Hypothalamus (tissue), 51 donors: ENCODE measurements at places on chromosomes 3 and 15.

DNA sequence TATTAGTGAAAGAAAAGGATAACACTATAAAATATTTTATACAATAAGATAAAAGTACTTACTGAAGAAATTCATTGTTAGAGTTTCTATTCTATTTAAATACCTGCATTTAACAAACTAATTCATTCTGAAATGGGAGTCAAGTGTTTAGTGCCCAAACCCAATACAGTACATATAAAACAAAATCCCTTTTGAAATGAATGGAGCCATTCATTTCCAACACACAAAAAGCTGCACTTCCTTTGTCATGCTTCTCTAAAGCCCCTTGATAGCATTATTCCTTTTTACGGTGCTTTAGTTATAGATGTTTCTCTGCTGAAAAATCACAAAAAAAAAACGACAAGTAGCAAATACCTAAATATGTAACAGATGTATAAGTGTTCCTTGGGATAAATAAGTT is 596.3 kb downstream of the ZIC1 start:
- no peak for DNase-seq

- no peak for DNase-seq
These were observed 81.2 kb upstream of the ZBTB20 start for GRCh38 chr3:115228266-115228665.

DNA sequence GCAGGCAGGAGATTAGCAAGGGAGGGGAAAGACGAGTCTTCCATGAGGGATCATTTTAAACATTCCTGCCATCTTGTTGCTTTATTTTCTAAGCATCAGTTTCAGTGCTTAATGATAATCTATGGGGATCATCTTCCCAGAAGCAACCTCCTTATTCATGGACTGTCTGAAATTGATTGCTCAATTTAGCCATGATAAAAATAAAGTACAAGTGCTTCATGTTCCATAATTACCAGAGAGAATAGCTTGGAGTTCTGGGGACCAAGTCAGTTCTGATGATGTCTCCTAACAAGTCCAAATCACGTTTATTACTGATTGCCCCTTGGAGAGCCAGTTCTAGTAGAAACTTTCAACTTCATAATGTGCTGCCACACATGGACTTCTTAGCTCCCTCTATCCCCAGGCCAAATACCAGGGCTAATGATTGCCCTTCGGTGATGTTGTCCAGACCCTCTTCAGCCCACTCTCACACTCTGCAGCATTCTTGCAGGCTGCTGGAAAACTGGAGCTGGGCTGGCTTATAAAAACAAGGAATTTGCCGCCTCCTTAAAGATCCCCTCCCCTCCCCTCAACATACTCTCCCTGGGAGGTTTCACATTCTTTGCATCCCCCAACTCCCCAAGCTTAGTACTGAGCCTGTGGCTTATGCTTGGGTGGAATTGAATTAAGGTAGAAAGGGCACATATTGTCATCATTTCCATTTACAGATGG is 222.1 kb upstream of the ADAMTS9 start:
- no peak for DNase-seq

- DNase-seq, result no peak
These were observed 492.6 kb downstream of the LPP start for GRCh38 chr3:188646592-188646991.

- DNase-seq, result no peak
These were observed 65.7 kb upstream of the CMTM7 start for GRCh38 chr3:32325927-32326326.

DNA sequence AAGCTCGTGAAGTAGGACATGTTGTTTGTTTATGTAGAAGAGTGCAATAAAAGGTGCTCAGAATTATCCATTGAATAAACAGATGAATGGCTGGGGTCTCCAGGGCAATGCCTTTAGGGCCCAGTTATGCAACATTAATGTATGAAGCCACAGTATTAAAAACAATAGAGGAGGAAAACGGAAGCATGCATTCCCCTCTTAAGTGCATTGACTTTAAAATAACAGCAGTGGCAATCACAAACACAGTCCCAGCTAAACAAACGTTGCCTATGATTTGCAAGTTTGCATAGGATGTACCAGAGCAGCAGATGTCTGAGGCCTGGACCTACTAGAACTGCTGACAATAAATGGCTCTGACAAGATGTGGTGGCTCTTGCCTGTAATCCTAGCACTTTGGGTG is 60.6 kb upstream of the GCNT3 start:
- DNase-seq, result no peak

- no peak for DNase-seq
These were observed at the start of gene OSTN for GRCh38 chr3:191198932-191199331. OSTN (plus strand) TSS chr3:191199241; CDS start chr3:191212533, 13,292 bp downstream.

- no peak for DNase-seq
These were observed 57.3 kb upstream of the OSTN start for GRCh38 chr3:191141728-191142127.

DNA sequence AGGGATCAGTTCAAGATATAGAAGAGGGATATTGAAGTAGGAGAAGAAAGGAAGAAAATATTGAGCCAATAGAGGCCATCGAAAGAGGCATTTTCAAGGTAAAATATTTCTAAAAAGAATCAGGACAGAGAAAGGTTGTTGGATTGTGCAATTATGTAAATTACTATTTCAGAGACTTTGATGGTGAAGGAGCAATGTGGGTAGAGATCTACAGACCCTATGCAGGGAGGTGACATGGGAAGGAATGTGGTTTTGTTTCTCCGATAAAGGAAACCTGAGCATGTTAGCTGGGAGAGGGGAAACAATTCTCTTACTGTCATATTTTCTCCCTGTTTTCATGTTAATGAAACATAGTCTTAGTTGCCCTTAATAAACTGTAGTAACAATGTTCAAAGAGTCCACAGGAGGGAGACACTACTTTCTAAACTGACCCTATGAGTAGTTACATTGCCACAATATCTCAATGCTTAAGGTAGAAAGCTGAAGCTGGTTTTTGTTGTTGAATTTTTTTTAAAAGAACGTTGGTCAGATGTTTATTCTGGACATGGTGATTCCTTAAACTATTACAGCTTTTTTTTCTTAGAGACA is 133.3 kb downstream of the GRM7 start:
- no peak for DNase-seq

GRCh38 chr3:12556690-12557472 is at the start of gene MKRN2:
MKRN2 (plus strand) TSS chr3:12557087; CDS start chr3:12557151, 64 bp downstream.
- DNase-seq, result peak; percentile 83

DNA sequence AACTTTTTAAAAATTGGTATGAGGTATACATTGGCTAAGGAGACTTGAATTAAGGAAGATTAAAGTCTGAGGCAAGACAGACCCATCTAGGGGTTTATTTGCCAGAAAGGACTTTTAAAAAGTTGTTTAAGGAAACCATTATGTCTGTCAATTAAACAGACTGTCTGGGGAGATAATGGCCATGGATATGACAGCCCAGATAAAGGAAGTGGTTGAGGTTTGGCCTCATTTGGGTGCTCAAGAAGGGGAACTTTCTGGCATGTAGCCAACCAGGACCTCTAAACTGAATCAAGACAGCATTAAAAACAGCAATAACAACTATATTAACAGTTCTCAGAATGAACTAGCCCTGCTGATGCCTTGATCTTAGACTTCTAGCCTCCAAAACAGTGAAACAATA is 9.9 kb upstream of the CD200R1L start:
- no peak for DNase-seq

GRCh38 chr3:55855311-55855710 is 368.2 kb upstream of the WNT5A start:
- DNase-seq, result no peak

GRCh38 chr3:195075199-195075940 is 195.6 kb downstream of the XXYLT1 start:
- no peak for DNase-seq

DNA sequence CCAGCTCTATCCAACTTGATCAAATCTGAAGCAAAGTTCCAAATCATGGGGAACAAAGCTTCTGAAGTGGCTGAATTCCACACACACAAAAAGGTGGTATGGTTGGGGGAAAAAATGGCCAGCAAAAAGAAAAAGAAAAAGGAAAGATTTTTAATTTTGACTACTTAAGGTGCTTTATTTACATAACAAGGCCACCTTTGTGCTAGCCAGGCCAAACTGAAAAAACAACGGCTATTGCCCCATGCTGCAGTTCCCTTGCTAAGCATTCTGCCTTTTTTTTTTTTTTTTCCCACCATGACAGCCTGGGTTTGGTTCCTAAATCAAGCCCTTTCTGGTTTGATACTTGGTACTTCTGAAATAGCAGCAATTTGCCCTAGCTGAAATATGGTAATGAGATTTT is 66.5 kb upstream of the DAZL start:
- no peak for DNase-seq

- no peak for DNase-seq
These were observed 21.5 kb downstream of the CYFIP1 start for GRCh38 chr15:22958487-22959280.

GRCh38 chr15:74817370-74817737 is 4.7 kb downstream of the LMAN1L start:
- DNase-seq, result no peak
